ENCODE measurements at places on chromosomes 2 and 18.

DNA sequence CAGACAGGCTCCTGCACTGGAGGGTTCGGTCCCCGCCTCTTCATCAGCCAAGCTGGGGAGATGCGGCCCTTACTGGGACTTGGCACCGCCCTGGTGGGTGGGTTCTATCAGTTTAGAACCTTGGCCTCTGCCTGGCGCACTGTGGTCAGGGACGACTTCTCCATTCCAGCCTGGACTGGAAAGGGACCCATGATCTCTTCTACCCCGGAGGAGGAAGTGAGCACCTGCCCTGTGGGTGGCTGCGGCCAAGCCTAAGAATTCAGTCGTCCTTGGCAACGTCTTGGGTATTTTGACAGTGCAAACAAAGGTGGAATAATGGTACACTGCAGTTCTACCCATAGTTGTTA, 106.9 kb upstream of the CD302 start:
- DNase-seq = no peak

GRCh38 chr2:20150806-20151571, 73.9 kb downstream of the SDC1 start:
- no peak for DNase-seq

DNA sequence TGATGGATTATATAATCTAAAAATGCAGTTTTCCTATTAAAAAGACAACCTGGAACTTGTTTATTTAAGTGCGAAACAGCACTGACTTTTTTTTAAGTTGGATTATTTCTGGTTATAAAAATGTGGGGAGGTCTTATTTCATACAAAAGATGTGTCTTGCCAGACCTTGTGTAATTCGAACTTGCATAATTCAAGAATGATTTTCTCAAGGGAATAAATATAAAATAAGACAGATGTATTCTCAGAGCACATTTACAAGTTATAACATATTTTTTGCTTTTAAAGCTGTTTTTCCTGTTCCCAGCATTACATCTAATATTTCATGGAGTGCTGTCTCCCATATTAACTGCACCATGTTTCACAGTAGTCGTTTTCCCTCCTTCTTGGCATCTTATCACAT, 263.1 kb downstream of the CDH20 start:
- no peak for DNase-seq

- no peak for DNase-seq
Observed at GRCh38 chr18:58026395-58026794, 17.6 kb upstream of the NEDD4L start.

GRCh38 chr2:30803281-30803680, 4.0 kb downstream of the CAPN13 start:
- no peak for DNase-seq

DNA sequence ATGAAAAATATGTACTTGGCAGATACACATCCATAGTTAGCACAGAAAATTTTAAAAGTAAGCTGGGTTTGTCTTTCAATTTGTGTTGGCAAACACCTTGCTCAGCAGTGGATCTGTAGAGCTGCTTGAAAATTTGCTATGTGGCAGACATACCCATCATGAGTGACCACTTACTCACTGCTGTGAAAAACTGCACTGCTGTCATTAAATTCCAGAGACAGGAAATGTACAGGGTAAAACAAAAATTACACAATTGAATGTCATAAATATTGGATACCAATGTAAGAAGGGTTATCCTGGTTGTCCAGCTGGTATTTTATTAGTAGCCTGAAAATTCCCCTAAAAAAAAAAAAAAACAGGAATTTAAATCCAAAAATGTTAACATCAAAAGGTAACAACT, 24.5 kb downstream of the NIF3L1 start:
- DNase-seq = no peak

DNA sequence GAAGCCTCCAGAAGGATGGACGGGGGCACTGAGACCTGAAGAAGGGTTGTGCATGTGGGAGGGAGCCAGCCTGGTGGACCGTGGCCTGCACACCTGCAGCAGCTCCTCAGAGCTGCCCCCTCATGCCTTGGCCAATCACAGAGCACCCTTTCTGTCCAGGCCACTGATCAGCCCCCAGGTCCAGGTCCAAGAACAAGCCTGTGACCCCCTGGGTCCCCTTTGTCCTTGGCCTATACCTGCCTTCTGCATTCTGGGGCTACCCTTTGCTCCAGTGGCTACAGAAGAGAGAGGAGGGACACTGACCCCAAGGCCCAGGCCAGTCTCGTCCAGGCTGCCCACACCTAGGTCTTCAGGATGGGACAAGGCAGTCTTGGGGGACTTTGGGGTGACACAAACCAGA, 62.2 kb downstream of the AGAP1 start:
- DNase-seq = no peak

- no peak for DNase-seq
Observed at GRCh38 chr18:6557057-6557769, 142.5 kb upstream of the L3MBTL4 start.

DNA sequence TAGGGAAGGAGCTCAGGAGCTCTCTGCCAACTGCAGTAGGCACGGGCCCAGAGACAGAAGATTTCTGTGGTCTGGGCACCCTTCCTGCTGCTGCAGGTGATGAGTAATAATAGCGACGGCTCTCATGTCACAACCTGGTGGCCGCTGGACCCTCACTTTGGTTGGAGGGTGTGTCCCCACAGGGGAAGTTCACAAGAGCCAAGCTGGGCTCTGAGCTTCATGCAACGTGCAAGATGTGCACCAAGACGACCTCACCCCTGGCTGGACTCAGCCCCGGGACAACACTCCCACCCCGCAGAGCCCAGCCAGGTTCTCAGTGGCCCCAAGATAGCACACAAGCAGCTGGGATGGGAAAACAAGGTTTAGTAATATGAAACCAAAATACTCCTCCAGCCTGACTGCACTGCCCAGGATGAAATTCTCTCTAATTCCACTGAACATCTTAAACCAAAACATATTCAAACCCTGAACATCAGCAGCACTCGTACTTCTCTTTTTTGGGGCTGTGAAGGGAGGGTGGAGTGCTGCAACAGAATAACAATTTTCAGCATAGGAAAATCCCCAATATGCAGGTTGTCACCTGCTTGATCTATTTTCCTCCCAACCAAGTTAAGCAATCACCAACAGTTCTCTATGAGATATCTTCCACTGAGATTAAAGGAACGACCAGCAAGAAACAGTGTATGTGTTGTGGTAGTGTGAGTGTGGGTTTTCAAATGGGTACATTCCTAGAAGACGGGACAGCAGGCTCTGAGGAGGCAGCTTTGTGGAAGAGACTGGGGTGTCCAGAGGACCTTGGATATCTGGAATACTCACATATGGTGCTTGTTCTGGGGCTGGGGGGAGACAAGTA, 26.5 kb downstream of the BCL2 start:
- DNase-seq = no peak

- DNase-seq = no peak
Observed at GRCh38 chr2:215724146-215724545, 288.3 kb upstream of the FN1 start.

GRCh38 chr2:170680172-170680941, 34.8 kb upstream of the SP5 start:
- no peak for DNase-seq

DNA sequence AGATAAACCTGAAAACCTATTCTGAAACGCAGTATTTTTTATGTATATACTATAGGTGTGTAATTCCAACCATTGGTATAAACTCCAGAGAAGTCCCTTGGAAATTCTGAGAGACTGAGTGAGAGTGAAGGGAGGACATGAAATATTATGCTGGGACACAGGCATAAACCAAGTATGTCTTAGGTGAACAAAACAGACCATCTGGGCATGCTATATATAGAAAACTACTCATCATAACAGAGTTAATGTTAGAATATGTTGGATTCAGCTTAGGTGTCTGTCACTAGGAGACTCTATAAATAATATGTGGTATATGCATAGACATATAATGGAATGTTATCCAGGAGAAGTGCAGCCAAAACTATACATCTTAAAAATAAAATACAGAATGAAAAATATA, 282.6 kb downstream of the LRP1B start:
- DNase-seq = no peak

GRCh38 chr18:68418226-68418868, 296.6 kb downstream of the TMX3 start:
- no peak for DNase-seq

DNA sequence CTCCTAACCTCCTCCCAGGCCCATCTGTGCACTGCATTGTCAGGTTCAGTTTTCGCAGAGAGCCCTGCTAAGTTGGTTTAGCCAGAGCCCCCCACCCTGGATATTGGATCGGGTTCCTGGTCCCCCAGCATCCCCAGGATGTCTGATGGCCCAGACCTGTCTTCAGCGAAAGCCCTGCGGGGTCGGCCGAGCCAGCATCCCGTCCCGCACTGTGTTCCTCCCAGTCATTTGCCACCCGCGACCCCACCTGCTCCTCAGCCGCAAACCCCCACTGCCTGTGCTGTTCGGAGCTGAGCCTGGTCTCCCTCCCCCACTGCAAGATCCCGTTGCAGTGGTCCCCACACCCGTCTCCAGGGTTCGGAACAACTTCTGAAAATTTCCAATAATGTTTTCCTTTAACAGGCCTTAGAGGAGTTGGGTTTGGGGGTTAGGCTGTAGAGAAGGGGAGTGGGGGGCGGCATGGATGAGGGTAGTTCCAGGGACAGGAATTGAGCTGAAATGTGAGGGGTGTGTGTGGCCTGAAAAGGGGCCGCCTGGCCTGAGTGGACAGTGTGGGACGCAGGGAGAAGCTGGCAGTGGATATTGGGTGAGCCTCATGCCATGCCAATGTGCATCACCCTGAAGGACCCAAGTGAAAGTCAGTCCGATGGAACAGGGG, 1.6 kb upstream of the COPS9 start:
- DNase-seq = no peak

- no peak for DNase-seq
Observed at GRCh38 chr2:223050900-223051504, 988 bp upstream of the KCNE4 start.

GRCh38 chr2:43344868-43345373, 118.5 kb upstream of the ZFP36L2 start:
- no peak for DNase-seq

DNA sequence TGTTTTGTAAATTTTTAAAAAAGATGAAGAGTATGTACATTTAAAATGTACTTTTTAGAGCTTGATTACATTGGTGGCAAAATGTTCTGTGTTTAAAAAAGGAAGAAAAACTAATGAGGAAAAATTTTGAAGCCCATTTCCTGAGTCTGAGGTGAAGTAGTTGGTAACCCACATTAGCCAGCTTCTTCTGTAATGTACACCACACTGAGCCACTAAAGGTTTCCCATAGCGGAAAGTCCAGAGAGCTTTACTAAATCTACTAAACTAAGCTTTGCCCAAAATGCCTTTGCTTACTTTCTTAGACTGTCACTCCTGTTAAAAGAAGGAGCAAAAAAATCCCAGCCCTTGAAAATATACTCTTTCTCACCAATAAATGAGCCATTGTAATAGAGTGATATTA, 804.8 kb upstream of the ZEB2 start:
- no peak for DNase-seq

- DNase-seq = no peak
Observed at GRCh38 chr18:21230436-21230835, 11.6 kb upstream of the GREB1L start.

- DNase-seq = no peak
Observed at GRCh38 chr2:43731211-43731610, 42.6 kb upstream of the DYNC2LI1 start.

GRCh38 chr2:23698116-23698693, 228.7 kb downstream of the ATAD2B start:
- no peak for DNase-seq

DNA sequence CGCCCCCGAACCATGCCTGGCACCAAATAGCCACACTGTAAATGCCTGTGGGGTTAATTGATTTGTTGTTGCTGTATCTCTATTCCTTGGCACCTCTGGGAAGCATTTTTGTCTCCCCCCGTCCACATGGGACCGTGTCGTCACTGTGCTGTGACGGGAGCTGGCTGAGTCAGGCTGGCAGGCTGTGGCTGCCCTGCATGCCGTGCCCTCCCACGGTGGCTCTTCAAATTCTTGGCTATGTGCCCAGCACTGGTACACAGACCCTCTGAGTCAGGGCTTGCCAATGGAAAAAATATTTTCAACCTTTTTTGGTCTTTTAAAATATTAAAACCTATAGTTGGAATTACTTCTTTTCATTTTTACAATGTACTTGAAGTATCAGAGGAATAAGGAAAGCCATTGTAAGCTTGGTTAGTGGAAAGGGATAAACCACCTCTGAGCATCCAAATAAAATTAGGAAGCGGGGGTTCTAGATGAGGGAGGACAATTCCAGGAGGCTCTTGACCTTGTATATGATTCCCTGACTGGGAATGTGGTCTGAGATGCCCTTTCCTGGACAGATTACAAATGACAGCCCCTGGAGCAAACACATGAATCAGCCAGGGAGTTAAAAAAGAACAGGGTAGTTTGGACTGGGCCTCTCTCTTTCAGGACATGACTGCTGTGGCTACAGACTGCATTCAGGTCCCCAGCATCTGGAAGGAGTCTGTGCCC, 59.4 kb downstream of the DGKD start:
- peak; percentile 91 for DNase-seq

GRCh38 chr18:57705011-57705410, 83.4 kb upstream of the NARS1 start:
- no peak for DNase-seq

DNA sequence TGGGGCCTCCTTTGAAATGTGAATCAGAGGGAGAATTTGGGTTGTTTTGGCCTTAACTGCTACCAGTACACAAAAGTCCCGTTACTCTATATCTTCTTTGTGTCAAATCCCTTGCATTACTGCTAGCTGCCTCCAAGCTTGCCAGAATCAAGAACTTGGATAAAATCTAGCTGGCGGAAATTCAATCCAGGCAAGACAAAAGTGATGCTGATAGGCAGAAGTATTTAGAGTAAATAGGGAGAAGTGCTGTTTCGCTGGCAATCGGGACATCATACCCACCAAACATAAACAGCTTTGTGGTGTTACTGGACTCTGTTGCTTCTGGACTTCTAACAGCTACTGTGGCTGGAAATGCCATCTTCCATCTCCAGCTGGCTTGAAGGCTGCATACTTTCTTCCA, 2.5 kb downstream of the IFIH1 start:
- DNase-seq = no peak

- no peak for DNase-seq
Observed at GRCh38 chr18:33757037-33757436, 179.0 kb downstream of the ASXL3 start.

DNA sequence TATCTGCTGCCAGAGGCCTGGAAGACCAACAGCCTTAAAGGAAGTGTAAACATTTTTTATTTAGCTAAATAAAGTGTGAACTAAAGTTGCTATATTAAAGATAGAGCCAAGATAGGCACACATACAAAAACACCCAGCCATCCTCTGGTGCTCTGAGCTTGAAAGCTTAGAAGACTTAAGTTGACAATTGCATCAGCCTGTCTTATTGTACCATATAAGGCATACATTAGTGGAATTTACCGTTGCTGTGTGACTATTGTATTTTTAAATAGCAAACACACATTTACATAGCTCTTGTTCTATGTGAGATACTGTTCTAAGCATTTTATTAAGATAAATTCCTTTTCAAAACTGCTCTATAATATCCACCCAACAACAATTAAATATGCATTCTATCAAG, 736.6 kb upstream of the ZEB2 start:
- DNase-seq = no peak

DNA sequence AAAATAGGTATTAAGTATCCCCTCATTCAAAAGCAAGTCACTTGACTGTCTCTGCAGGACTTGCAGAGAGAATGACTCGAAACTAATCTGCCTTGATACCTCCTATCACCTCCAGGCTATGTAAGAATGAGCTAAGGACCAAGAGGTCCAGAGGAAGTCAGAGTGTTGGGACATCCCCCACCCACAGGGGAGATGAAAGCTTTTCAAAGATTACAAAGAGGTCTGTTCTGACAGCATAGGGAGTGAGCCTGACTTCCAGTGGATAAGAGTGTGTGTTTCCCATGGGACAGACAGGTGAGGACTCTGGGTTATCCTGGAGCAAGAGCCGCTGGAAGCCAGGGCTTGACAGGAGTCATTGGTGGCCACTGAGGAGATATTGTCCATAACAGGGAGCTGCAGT, 85.0 kb upstream of the TACR1 start:
- no peak for DNase-seq

All from SW 1271 (cell line).